Stimulated activated CD4-positive, alpha-beta T cell treated with anti-CD3 and anti-CD28 coated beads, TNF-alpha, amount 100 ng/mL, for 1 hour (primary cell): ENCODE measurements at places on chromosomes 5 and 9.

DNA sequence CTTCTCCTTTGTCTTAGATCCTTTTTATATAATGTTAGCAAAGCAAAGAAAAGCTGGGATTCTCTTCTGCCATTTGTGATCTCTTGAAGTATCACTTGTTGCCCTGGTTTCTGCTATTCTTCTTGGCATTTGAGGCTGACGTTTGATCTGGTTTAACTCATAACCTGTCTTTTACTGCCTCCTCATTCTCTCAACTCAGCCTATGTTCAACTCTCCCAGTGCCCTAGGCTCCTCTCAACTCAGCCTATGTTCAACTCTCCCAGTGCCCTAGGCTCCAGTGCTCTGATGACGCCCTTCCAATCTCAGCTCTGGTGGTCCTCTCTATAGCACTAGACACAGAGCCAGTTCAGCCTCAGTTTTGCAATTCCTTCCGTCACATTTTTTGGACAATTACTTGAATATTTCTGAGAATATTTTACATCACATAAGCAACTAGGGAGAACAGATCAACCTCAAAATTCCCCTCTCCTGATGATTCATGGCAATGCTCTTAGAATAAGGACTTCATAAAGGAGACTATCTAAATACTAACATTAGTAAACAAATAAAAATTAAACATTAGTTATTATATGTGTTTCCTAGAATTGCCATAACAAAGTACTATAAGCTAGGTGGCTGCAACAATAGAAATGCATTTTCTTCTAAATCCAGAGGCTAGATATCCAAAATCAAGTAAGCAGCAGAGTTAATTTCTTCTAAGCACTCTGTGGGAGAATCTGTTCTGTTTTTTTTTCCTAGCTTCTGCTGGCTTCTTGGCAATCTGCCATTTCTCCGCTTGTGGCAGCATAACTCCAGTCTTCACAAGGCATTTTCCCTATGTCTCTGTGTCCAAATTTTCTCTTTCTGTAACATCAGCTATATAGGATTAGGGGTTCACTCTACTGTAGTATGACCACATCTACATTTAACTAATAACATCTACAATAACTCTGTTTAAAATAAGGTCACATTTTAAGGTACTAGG is 662.1 kb upstream of the FTMT start:
- no peak for DNase-seq

DNA sequence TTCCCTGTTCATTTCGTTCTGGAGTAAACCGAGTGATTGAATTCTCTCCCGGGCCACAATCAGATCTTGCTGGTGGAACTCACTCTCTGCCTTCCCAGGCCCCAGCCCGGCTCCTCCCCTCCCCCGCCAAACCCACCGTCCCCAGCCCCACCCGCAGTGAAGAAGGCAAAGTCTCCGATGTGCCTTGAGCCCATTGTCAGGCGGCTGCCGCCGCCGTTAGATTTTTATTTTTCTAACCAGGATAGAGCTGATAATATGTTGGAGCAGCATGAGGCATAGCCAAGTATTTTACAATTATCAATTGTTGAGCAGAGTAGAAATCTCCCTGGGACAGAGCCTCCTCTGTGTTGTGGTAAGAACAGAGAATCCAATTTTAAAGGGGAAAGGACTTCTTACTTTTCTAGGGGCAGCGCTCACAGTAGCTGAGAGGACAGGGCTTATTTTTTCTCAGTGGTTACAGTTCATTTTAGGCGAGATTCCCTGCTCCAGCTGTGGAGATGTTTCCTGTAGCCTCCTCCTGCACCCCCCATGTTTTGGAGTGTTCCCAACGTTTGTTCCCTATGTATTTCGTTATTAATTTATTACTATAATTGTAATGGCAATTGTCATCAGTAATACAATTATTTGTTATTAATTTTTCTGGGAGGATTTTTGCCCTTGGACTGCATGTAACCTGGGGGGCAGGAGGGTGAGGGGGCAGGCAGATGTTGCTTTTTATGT is 1.3 kb downstream of the PSAT1 start:
- no peak for DNase-seq

DNA sequence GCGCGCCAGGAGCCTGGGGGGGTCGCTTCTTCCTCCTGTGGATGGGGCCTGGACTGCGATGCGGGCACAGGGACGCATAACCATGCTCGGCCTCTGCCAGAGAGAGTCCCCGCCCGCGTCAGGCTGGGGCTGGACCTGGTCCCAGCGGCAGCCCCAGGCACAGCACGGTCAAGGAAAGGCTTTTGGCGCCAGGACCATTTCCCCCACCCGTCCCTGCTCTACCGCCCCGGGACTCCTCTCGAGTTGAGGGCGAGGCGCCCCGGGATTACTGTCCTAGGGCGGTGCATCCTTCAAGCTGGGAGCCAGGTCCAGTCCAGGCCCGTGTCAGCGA is 341 bp downstream of the MXD3 start:
- no peak for DNase-seq

- no peak for DNase-seq
Observed at GRCh38 chr5:55860288-55860687, 9.1 kb downstream of the IL31RA start.

- no peak for DNase-seq
Observed at GRCh38 chr9:91843093-91843492, 106.9 kb downstream of the ROR2 start.

DNA sequence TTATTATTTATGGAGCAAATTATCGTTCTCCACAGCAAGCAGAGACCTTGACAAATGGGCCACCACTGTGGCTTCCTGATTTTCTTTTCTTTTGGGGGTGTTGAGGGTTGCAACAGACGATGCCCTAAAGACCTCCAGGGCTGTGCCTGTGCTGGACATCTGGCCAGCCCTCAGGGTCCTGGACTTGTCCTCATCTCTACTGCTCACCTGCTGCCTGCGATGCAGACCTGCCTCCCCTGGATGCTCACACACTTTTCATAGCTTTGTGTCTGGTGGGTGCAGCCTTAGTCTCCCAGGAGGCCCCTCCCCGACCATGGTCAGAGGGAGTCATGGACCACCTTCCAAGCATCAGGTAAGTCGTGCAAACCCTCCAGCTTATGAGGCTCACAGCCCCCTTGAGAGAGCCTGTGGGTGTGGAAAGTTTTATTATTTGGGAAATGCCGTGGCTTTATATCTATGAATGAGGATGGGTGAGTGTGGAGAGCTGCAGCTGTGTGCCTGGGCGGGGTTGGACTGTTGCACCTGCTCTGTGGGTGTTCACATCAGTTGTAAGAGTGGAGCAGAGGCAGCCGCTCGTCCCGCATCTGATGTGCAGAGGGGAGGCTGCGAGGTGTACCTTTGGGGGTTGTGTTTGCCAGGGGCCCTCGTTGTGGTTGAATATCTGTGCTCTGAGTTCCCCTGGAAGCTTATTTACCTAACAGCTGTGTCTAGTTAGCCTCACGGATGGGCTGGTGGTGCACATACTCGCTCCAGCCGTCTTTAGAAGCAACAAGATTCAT is 126.3 kb upstream of the IRX4 start:
- DNase-seq, result no peak

DNA sequence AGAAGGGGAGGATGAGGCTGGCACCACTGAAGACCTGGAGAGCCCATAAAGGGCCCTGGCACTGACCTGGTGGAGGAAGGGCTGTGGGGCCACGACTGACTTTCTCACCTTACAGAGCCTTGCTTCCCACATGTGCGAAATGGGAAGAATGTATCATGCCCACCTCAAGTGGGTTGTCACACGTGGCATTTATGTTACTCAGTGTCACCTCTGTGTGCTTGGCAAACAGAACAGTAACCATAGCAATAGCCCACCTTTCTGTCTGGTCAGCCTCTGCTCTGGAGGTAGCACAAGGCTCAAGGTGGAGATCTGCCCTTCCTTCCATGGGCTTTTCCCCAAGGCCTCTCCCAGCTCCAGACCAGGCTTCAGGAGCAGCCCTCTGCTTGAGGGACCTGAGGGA is 16.7 kb downstream of the TCF7 start:
- no peak for DNase-seq

DNA sequence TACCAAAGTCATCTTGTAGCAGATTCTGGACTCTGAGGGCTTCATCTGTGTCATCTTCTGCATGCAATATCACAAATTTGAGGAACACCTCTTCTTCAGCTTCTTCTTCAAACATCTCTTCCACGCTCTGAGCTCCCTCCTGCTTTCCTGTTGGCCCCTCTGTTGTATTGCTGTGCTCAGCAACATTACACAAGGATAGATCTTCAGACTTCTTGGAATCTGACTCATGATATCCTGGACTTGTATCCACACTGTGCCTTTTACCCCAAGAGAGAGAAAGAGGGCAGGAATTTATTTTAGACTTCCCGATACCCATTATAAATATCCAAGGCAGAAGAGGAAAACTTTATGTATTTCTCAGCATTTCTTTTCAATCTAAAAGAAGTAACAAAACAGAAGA is 21.3 kb downstream of the TICAM2 start:
- DNase-seq, result no peak

GRCh38 chr5:158786390-158786789 is 313.3 kb downstream of the EBF1 start:
- no peak for DNase-seq

DNA sequence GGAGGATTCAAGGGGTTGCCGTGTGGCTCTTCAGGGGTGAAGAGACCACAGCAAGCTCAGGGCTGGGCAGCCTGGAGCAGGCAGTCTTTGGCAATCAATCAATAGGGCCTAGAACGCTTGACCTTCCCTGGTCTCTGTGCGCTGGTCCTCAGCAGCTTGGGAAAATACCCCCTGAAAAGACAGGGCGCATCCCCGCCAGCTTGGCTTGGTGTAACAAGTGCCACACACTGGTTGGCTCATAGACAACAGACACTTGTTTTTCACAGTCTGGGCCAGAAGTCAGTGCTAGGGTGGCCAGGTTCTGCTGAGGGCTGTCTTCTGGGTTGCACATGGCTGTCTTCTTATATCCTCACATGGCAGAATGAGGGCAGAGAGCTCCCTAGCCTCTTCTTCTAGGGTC is 141.1 kb downstream of the HSD17B3 start:
- no peak for DNase-seq

GRCh38 chr5:45533663-45534062 is 162.5 kb downstream of the HCN1 start:
- DNase-seq, result no peak

DNA sequence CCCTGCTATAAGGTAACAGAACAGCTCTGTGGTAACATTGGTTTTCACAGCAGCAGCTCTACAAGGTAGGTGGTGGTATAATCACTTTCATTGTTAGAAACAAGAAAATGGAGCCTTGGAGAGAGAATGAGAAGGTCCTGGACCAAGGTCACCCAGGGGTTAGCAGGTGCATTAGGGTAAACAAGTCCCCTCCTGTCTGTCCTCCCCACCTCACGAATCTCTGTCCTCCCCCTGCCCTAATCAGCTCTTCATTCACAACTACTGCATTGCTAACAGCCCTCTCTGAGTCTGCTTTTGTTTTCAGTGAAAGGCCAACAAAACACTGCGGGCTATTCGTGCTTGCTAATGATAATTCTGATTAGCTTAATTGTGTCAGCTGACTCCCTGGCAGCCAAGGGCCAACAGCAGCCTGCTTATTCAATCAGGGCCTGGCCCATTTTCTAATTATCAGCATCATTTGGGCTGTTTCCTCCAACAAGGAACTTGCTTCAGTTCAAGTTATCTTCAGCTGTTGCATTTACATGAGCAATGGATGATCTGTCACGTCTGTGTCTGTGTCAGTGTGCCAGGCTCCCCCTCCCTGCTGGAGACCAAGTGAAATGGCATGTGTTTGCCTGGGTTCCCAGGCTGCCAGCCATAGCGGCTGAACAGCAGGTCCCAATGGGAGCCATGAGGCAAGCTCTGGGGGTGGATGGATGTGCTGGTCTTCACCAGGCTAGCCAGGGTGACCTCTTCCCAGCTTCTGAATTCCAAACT is 56.7 kb upstream of the EQTN start:
- DNase-seq, result no peak

DNA sequence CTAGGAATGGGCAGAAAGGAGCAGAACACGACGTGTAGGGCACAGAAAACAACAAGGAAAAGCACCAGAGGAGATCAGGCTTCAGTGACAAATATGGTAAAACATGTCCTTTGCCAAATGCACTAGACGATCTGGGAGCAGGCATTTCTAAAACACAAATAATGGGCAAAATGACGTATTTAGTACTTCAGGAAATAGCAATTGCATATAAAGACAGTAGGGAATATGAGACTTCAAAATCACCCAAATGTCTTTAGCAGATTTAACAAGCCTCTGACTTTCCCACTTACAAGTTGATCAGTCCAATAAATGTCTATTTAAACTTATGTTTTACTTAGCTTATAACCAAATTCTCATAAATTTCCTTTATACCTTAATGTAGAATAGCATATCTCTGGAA is 969.6 kb upstream of the C9orf72 start:
- no peak for DNase-seq

DNA sequence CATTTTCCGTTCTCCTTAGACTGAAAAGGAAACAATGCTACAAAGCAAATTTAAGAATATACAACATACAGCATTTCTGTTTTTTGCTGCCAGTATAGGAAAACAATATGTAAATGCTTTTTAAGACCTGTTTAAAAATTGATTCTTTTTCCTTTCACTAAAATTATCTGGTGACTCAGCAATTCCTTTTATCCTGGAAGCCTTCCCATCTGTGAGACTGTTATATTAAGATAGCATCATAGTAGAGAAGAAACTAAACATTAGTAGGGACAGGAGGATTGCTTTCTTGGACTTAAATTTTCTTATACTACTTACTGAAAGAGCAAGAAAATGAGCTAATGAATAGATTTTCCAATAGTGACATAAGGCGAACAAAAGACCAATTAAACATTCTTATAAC is 30.0 kb upstream of the GPR21 start:
- DNase-seq, result no peak

- DNase-seq, result no peak
Observed at GRCh38 chr5:8522646-8523045, 653.7 kb downstream of the MTRR start.

GRCh38 chr9:8143677-8144076 is 344.1 kb upstream of the DMAC1 start:
- no peak for DNase-seq

DNA sequence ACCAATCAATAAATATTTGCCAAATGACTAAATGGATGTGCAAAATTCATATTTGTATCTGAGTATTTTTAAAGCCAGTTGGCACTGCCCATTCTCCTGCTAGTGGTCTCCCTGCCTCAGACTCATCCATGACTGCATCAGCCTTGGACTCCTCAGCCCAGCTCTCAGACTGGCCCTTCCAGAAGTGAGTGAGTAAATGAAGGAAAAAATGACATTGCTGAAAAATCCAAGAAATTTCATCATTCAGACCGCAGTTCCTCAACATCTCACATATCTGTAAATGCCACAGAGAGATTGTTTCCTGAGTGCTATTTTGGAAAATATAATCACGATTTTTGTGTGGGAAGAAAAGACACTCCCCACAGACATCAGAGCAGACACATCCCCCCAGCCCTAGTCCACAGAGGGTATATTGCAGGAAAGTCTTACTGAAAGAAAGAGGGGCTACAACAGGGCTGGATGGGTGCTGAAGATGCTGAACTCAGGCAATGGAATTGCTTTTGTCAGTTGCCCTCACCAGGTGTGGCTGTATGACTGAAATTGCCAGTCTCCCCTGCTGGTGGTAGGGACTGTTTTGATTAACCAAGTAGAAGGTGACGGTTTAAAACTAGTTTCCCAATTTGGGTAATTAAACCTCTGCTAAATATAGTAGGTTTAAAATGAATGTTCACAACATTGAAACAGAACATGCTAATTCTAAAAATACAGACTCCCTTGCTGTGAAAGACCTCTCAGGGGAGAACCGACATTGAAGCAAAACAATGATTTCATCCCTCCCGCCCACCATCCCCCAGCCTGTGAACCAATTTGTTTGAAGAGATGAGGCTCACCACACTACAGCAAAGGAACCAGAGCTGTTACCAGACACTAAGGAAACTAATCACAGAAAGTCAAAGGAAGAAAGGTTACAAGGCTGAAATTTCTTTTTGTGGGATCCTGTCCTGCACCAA is 158.8 kb downstream of the DEPDC1B start:
- DNase-seq, result no peak
